HCT116 (cell line): ENCODE measurements at places on chromosomes 4 and X. TPM values are rescaled to one million over a fixed set of nuclear protein-coding genes. Genes with fewer than 3 reads are reported as not detected.

- no peaks in the 10 kb centered on the region for H3K4me1 ChIP-seq
- H3K4me3 ChIP-seq = no peak overlapping the region
- peaks cover 29% of the 10 kb centered on the region; the same call in 1 of the 2 replicates for H3K27me3 ChIP-seq
- H3K36me3 ChIP-seq = no peaks in the 10 kb centered on the region
Measured at GRCh38 chr4:52290466-52290865, 239.4 kb downstream of the SPATA18 start.

The SMIM10 gene
- not detected for total RNA-seq

The FAM199X gene
- total RNA-seq = 21.1 TPM

DNA sequence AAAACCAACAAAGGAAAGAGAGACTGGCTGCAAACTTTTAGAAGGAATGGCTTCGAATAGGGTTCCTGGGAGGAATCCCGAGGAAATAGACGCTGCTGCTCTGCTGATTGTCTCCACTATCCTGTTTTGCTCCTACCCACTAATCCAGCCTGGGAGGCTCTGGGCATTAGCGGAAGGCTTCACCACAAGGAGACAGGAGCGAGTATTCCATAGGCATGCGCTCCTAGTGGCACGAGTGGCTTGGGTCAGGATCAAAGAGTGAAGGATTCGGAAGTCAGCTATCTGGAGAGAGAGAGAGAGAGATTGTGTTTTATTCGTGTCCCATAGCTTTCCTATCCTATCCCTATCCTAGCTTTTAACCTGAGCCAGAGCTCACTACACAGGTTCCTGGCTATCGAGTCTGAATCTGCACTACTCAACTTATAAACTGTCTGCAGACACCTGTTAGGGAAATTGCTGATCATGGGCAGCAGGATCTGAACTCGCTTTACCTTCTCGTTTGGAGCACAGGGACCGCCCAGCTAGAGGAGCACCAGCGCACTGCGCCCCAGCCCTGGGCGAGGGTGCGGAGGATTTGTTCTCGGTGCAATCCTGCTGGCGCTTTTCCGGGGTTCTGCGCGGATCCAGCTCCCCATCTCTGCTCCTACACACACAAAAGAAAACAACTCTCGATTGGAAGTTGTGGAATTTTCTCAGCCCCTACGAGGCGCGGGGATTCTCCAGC, 740 bp upstream of the NPY2R start:
- no peak for DNase-seq
- no peaks in the 10 kb centered on the region for H3K27me3 ChIP-seq
- H3K4me1 ChIP-seq = no peaks in the 10 kb centered on the region
- H3K27ac ChIP-seq = no peak overlapping the region
- no peaks in the 10 kb centered on the region for H3K36me3 ChIP-seq

DNA sequence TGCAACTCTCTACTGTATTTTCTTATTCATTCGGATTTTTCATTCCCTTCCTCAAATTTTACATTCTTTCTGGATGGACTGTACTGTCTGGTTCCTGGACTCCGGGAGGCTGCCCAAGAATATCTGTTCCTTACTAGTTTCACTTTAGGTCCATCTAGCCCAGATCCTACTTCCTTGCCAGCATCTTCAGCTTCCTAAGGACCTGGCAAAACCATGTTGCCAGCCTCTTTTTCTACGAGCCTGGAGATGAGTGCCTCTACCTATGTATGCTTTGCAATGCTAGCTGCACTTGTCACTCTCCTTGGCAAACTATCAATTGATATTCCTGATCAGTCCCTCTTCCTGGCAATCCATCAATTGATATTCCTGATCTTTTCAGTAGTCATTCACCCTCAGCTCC, 5.6 kb upstream of the LNX1 start:
- no peak overlapping the region for H3K4me3 ChIP-seq
- H3K36me3 ChIP-seq = no peaks in the 10 kb centered on the region
- no peaks in the 10 kb centered on the region for H3K27me3 ChIP-seq
- DNase-seq = no peak
- no peak overlapping the region for H3K27ac ChIP-seq
